ENCODE measurements at places on chromosomes 3 and 15.

GRCh38 chr3:25349828-25350724 lies 78.0 kb upstream of the RARB start:
- no peak for DNase-seq

- no peak for DNase-seq
Observed at GRCh38 chr15:89566621-89567294, 8.5 kb upstream of the TICRR start.

GRCh38 chr3:14343338-14344112 lies 58.9 kb upstream of the SLC6A6 start:
- DNase-seq, result no peak

GRCh38 chr3:25834346-25834745 lies 44.5 kb downstream of the OXSM start:
- no peak for DNase-seq

DNA sequence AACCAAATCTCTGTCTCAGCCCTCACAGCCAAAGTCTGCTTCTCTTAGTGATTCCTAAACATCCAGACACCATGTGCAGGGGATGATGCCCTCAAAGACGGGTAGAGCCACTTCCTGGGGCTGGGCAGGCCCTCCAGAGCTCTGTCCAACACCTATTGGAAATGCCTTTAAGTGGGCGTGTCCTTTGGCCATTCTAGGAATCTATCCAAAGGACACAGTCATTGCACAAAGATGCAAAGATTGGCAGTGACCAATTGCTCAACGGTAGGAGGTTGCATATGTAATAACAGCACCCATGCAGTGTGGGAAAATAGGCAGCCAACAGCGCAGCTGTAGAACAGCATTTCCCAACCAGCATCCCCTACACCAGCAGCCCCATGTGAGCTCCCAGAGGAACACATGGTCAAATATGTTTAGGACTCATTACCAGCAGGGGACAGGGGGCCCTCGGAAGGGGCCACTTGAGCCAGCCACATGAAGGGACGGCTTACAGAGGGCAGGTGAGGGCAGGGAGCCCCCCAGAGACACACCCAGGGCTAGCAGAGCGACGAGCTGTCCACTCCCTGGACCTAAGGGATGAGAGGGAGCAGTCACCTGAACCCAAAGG lies 142.8 kb upstream of the IQSEC1 start:
- no peak for DNase-seq

- peak; percentile 38 for DNase-seq
Observed at GRCh38 chr15:44654858-44655257, 8.6 kb downstream of the SPG11 start.

- DNase-seq, result no peak
Observed at GRCh38 chr15:69090197-69090948, 70.1 kb upstream of the GLCE start.

DNA sequence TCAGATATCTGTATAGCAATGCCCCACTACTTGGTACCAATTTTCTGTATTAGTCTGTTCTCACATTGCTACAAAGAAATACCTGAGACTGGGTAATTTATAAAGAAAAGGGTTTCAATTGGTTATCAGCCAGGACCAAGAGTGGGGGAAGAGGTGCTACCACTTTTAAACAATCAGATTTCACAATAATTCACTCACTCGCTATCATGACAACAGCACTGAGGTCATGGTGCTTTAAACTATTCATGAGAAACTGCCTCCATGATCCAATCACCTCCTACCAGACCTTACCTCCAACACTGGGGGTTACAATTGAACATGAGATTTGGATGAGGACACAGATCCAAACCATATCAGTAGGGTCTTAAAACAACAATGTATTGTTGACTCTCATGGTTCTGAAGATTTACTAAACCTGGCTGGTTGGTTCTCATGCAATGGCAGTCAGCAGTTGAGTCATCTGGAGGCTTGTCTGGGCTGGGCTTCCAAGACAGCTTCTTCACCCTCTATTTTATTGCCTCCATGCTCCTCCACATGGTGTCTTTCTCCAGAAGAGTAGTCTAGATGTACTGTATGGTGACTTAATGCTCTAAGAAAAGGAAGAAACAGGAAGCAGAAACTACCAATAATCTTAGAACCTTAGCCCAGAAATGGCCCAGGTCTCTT lies 21.2 kb upstream of the TM4SF4 start:
- DNase-seq, result no peak

DNA sequence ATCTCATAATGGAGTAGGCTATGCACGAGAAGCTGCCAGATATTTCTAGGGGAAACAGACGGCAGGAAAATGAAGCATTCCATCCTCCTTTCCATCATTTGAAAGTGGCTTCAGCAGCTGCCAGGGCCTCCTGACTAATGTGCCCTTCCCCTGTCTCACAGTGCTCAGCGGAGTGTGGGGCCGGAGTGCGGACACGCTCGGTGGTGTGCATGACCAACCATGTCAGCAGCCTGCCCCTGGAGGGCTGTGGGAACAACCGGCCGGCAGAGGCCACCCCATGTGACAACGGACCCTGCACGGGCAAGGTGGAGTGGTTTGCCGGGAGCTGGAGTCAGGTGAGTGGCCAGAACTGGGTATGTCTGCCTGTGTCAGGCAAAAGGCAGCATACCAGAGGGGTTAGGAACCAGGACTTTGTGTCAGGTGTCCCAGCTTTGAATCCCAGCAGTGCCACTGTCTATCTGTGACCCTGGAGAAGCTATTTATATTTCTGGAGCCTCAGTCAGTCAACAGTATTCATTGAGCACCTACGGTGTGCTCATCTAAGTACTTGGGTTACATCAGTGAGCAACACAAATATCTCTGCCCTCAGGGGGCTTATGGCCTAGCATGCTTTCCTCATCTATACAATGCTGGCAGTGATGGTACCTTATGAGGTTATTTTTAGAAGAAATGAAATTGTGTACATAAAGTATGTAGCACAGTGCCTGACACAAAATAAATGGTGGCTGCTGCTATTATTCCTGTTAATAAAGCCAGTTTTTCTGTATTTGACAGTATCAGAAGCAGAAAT lies 52.4 kb upstream of the NR2E3 start:
- DNase-seq, result no peak

GRCh38 chr3:105629718-105630117 lies 239.1 kb downstream of the CBLB start:
- no peak for DNase-seq

DNA sequence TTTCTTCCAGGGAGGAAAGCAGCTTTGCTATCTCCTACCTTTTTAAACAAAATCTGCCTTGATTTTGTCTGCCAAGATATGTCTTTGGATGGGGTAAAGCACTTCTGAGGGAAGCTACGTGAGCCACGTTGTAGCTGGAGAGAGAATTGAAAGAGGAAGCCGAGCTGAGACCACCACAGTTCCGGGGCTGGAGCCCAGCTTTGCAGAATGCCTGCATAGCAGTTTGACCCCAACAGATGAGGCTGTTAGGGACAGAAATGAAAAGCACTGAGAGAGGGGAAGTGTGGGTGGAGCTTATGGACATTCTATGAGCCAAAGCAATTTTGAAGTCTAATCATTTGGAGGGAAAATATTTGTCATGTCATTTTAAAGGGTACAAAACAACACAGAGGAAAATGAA lies 45.4 kb downstream of the LIPC start:
- DNase-seq, result peak; percentile 34

DNA sequence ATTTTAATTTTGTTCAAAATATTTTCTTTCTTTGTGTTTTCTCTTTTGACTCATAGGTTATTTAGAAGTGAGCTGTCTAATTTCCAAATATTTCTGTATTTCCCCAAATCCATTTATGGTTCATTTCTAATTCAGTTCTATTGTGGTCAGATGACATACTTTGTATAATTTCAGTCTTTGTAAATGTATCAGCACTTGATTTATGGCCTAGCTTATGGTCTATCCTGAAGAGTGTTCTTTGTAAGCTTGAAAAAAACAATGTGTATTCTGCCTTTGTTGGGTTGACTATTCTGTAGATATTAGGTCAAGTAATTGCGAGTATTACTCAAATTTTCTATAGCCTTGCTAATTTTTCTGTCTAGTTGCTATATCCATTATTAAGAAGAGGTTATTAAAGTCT lies 311.2 kb downstream of the OCA2 start:
- DNase-seq, result no peak

GRCh38 chr3:13932578-13933295 lies 52.9 kb upstream of the WNT7A start:
- peak; percentile 12 for DNase-seq

- DNase-seq, result no peak
Observed at GRCh38 chr3:117622171-117622841, 912.7 kb downstream of the TUSC7 start.

DNA sequence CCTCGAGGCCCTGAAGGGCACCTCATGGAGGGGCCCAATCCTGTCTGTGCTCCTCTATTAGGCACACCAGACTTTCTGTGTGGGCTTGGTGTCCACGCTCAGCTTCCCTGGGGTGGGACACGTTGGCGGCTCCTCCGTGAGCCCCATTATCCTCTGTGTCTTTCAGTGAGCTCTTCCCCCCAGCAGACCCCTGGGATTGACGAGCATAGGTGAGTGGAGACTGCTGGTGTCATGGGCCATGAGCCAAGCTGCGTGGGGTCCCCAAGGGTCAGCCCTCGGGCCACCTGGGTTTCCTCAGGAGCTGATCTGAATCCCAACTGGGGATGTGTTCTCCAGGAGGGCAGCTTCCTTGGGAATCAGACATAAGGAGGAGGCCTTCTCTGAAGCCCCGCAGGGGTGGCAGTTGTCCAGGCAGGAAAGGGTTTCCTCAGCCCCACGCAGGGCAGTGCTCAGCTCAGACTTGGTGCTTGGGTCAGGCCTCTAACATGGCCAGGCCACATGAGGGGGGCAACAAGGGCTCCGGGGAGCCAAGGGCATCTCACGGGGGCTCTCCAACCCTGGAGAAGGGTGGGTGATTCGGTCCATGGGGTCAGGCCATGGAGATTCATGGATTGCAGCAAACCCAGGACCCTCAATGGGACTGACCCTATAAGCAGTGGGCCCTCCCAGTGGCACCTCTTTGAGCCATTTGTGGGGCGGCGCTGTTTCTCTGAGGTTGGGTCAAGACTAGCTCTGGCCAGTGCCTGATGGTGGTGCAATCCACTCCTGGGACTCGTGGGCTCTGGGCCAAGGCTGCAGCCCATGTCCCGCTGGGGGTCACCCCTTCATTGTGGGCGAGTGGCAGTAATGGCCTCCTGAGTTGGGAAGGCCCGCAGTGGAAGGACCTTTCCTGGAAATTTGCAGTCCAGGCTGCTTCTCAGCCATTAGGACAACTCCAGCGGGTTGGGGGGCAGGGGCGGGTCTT lies 222.5 kb downstream of the SNRPN start:
- no peak for DNase-seq

- DNase-seq, result peak; percentile 36
Observed at GRCh38 chr15:81293728-81294515, 30.0 kb downstream of the STARD5 start.

DNA sequence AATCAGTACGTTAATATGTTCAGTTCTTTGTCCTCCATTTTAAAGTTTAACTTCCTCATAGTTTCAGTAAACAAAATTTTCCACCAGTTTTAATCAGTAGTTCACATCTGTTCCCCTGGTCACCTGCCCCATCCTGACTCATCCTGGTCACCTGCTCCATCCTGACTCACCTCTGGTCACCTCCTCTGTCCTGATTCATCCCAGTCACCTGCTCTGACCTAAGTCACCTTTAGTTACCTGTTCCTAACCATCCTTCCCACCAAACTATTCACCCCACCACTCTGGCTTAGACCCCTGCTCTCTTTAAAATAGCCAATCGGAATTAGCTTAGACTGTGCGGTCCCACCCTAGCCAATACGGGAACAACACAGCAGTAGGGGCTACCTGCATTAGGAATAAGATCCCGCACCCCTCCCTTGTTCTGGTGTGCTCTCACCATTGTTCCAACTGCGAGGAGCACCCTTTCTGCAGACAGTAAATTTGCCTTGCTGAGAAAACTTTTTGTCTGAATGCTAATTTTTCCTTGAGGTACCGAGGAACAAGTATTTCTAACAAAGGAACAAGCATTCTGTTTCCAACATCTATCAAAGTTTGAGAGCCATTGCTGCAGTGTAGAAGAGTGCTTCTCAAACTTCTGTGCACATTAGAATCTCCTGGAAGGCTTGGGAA lies 169.3 kb downstream of the ADAMTS17 start:
- peak; percentile 6 for DNase-seq

DNA sequence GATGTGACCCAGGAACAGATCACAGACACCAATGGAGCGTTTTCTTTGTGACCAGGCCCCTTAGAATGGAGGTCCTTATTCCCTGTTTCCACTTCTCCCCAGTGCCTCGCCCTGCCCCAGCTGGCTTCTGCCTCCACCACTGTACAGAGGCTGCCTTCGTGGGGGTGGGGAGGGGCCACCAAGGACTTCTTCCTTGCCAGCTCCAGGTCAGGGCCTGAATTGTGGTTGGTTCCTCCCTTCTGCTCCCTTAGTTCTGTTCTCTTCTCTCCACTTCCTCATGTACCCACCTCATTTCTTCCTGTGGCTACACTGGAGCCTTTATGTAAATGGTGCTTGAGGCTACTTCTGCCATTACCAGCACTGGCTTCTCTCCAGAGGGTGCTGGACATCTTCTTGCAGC lies 16.4 kb downstream of the TGM4 start:
- DNase-seq, result no peak

DNA sequence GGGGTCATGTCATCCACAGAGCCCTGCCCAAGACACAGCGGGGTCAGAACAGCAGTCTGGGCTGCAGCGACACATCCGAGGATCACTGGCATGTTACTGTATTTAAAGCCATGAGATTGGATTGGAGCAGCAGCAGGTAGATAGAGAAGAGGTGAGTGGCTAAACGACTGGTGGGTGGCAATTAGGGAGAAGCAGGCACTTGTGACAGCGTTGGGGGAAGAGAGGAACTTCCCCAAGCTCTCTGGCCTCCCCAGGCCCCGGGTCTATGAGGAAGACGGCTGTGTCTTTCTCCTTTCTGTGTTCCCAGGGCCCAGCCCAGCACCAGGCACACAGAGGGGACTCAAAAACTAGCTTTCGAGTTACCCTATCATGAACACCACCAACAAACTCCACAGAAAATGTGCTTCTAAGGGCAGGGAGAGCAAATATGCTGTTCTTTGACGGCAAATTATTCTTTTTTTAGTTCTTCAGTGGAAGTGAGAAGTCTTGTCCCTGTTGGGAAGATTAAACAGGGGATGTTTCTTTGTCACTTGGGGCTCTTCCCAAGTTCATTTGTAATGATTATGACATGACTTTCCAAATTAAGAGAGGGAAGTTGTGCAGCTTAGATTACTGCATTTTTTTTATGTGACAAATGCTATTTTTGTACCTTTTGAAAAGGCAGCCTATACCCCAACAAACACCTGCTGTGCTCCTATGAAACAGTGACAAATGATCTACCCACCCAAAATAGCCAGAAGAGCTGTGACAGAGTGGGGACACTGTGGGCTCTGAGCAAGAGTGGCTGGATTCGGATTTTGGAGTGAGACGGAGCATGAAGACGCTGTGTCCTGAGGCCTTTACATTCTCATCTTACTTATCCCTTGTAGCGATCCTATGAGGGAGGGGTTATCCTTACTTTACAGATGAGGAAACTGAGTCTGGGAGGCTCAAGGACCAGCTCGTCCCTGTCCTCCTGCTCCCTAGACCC lies 7.2 kb upstream of the SYNM start:
- DNase-seq, result no peak

DNA sequence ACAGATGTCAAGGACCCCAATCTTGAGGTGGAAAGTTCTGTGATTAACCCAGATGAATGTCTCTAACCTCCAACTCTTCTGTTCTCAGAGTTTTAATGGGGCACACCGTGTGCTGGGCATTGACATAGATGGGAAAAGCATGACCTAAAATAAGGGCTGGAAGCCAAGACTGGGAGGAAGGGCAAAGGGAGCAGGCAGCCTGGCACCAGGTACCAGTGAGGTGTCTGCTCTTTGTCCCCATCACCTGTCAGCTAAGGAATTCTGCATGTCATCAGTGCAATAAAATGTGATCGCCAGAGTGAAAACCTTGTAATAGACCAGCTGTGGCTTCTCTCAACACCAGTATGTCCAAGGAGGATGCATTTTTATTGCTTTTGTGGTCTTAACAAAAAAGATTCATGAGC lies 143.5 kb upstream of the TPM1 start:
- no peak for DNase-seq

Measured in suppressor macrophage (primary cell).